ENCODE measurements at places on chromosomes 1 and 21.
A peak's percentile ranks its signal among the peaks of the same experiment; 100 is the strongest.

DNA sequence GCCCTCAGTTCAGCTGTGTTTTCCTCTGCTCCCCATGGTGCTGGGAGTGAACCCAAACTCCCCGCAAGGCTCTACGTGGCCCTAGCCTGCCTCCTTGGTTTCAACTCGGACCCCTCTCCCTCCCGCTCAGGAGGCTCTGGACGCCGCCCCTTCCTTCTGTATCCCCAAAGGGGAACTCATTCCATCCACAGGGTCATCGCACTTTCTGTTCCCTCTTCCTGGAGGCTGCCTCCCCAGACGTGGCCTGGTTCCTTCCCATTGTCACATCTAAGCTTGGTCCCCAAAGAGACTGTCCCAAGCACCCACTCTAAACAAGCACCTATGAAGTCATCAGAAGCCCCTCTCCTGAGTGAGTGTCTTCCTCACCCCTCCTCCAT, 10.9 kb downstream of the KCNAB2 start:
- DNase-seq = no peak

DNA sequence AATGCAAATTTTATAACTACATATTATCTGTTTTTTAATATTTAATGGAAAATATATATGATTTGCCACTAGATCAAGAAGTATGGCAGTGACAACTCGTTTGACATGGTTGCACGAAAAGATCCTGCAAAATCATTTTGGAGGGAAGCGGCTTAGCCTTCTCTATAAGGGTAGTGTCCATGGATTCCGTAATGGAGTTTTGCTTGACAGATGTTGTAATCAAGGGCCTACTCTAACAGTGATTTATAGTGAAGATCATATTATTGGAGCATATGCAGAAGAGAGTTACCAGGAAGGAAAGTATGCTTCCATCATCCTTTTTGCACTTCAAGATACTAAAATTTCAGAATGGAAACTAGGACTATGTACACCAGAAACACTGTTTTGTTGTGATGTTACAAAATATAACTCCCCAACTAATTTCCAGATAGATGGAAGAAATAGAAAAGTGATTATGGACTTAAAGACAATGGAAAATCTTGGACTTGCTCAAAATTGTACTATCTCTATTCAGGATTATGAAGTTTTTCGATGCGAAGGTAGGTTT, 556 bp downstream of the IFI44 start:
- no peak for DNase-seq

GRCh38 chr1:207644852-207645634, at the start of gene CR1L:
TSS of gene CR1L (plus strand) at chr1:207645133. CDS start at chr1:207645234, 101 bp downstream.
- peak; percentile 49 for DNase-seq

- DNase-seq = no peak
Measured at GRCh38 chr1:198904321-198904720, 265.5 kb downstream of the PTPRC start.

- DNase-seq = no peak
Measured at GRCh38 chr1:25431955-25432719, 1.4 kb downstream of the MACO1 start.

- no peak for DNase-seq
Measured at GRCh38 chr1:153848805-153849204, 73.6 kb downstream of the SLC27A3 start.

DNA sequence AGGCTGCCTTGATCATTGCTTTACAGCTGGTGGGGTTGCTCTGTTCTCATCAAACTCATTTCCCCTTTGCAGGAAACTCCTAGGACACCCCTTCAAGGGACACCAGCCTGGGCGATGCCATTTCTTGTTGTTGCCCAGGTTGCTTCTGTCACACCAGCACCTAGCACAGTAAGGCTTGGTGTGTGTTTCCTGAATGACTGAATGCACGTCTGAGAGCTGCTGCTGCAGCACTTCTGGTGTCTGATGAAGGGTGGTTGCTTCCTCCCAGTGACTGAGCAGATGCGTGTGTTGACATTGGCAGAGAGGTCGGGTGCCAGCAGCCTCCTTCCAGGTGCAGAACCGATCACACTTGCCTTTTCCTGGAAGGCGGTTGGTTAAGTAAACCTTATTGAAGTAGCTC, 477.4 kb downstream of the CAMTA1 start:
- no peak for DNase-seq

DNA sequence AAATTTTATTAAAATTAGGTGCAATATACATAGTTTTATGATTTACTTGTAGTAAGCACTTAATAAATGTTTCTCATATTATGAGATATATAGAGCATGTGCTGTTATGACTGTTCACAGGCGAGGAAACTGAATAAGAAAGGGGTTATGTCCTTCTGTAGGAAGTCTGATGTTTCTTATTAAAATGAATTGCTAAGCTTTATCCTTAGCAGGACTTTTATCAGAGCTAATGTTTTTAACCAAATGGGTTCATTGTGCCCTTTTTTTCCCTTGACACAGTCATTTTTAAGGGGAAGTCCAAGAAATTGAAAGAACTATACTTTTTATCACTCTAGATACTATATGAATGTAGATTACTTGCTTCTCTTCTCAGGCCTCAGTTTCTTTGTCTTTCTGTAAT, 285.2 kb downstream of the PTPRC start:
- no peak for DNase-seq

DNA sequence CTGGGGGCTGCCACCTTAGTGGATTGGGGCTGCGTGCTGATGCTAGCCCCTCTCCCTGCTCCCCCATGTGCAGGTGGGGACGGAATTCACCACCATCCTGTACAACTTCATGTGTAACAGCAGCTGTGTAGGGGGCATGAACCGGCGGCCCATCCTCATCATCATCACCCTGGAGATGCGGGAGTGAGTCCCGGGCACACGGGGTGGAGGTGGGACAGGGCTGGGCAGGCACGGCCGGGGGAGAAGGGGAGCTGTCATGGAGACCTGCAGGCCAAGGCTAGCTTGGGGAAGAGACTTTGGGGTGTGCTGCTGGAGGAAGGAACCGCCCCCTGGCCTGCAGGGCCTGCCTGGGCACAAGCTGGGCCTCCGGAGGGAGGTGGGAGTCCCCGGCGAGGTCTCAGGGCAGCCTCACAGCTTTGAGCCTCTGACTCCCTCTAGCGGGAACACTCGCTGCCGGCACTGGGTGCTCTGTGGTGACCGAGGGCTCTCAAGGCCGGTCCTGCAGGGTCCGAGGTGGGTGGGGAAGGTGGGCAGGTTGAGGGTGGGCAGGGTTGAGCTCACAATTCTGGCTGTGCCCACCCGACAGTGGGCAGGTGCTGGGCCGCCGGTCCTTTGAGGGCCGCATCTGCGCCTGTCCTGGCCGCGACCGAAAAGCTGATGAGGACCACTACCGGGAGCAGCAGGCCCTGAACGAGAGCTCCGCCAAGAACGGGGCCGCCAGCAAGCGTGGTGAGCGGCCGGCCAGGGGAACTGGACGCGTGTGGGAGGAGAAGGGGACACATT, 25.0 kb upstream of the CCDC27 start:
- peak; percentile 70 for DNase-seq

- DNase-seq = no peak
Measured at GRCh38 chr1:184820218-184820750, 65.6 kb upstream of the EDEM3 start.

DNA sequence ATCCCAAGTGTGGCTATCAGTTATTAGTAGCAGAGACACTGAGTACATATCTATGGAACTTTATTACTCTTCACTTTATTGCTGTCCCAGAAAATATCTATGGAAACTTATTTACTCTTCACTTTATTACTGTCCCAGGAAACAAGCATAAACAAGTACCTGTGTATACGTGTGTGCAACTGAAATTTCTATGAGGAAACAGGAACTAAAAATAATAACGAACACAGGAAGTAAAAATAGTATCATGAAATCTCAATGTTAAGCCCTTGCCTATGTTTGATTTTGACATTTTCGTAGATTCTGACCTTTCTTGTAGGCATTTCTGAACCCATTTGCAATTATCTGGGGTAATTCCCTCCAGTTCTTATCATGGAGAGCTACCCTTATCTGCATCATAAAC, 64.9 kb upstream of the KRTAP19-8 start:
- DNase-seq = no peak

- no peak for DNase-seq
Measured at GRCh38 chr21:45607021-45607908, 36.3 kb upstream of the PCBP3 start.

GRCh38 chr21:38979271-38980121, 173.8 kb downstream of the ETS2 start:
- DNase-seq = no peak

Data from GM12892 (cell line).